ENCODE measurements at places on chromosomes 4 and X.

DNA sequence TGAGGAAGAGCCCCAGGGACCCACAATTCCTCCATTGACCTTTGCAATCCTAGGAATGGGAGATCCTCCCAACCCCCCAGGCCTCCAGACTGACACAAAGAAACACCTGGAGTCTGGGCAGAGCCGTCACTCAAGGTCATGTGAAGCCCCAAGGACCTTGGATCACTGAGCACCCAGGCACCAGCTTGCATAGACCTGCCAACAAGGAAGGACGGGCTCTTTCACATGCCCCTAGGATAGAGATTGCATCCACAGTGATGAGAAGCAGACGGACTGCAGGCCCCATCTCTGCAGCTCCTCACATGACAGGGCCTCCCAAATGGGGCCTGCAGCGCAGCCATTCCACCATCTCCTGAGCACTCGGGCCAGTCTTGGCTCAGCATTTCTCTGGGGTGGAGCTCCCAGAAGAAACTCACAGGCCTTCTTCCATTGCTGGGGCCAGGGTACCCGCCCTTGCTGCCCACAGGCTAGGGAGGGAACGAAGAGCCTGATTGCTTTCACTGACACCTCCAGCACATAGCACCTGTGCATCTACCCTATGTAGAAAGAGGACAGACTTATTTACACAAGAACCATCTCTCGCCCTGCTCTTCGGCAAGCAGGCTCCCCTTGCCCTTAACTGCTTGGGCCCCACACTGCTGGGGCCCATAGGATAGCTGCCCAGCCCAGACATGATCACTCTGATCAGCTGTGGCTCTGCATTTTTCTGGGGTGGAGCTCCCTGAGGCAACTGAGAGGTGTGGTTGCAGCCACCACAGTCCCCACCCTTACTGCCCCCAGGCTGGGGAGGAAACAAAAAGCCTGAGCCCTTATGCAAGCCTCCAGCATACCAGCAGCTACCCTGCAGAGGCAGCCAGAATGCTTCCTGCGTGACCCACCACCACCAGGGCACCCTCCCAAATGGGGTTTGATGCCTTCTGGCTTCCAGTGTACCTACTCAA, 185.7 kb upstream of the ZCCHC13 start:
- DNase-seq: no peak

DNA sequence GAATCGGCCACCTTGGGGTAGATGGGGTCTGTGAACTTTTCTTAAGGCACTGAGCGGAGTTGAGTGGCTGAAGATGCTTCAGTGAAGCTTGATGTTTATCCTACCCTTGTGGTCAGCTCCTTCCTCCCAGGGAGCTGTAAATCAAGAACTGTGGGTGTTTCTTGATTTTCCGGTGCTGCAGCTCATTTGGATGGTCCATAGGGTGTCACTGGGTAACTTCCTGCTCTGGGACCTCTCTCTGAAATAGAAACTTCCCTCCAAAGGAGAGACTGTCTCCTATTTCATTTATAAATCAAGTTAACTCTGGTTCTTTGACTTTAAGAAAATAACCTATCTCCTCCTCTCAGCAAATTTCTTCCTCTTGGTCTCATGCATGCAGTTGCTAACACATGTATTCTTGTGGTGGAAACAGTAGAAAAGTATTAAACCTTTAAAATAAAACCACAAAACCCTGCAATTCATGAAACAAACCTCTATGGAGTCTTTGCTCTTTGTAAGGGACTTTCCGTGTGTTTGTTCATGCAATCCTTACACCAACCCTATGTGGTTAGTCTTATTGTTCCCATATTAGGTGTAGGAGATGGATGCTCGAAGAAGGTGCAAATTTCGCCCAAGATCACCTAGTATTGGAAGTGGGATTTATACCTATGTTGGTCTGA, 110.3 kb downstream of the SHROOM3 start:
- no peak for DNase-seq

DNA sequence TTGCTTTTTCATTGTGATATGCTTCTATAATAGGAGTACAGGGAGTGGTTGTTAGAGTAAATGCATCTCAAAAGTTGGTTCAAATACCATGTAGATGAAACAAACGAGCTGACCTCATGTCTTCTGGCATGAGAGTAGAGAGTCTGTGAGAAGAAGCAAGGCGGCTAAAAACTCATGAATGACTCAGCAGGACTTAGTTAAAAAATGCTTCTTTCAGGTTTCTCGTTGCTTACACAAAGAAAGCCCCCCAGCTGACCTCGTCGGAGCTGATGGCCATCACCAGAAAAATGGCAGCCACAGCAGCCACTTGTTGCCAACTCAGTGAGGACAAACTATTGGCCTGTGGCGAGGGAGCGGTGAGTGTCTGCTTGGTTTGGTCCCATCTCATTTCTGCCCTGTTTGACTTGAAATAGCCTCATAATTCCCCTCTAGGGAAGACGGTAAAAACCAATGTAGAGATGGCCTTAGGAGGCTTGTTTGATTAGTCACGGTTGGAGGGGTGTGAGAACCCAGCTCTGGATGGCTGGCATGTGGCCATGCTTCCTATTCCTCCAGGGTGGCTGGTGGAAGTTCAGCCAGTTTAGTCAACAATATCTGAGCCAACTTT, 14.5 kb downstream of the AFP start:
- peak; percentile 83 for DNase-seq

DNA sequence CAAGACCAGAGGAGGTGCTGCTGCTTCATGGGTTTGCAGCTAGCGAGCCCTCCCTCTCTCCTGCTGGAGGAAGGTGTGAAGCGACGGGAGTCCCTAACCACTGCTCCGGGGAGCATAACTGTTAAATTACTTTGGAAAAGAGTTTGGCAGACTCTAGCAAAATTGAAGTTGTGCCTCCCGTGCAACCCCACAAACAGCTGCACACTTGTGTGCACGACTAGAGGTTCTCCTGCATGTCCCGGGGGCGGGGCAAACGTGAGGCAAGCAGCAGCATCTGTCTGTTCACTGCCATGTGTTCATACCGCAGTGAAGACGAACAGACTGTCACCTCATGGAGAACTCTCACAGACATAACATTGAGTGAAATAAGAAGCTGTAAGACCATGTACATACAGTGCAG, 34.5 kb downstream of the TNIP2 start:
- no peak for DNase-seq

DNA sequence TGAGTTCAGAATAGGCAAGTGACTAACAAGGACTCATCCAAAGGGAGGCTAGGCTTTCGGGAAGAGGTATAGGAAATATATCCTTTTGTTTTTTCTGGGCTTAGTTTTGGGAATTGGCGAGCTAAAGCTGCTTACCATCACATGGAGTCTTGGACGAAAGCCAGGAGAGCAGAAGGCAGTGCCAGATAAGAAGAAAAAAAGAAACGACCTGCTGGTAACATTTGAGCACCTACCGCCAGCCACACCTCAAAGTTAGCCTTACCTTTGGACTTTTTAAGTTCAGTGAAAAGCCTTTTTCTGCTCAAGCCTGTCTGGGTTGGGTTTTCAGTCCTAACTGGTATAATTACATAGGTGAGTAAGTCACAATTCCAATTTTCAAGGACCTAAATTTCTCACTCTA, 85.1 kb upstream of the LCORL start:
- DNase-seq: no peak

DNA sequence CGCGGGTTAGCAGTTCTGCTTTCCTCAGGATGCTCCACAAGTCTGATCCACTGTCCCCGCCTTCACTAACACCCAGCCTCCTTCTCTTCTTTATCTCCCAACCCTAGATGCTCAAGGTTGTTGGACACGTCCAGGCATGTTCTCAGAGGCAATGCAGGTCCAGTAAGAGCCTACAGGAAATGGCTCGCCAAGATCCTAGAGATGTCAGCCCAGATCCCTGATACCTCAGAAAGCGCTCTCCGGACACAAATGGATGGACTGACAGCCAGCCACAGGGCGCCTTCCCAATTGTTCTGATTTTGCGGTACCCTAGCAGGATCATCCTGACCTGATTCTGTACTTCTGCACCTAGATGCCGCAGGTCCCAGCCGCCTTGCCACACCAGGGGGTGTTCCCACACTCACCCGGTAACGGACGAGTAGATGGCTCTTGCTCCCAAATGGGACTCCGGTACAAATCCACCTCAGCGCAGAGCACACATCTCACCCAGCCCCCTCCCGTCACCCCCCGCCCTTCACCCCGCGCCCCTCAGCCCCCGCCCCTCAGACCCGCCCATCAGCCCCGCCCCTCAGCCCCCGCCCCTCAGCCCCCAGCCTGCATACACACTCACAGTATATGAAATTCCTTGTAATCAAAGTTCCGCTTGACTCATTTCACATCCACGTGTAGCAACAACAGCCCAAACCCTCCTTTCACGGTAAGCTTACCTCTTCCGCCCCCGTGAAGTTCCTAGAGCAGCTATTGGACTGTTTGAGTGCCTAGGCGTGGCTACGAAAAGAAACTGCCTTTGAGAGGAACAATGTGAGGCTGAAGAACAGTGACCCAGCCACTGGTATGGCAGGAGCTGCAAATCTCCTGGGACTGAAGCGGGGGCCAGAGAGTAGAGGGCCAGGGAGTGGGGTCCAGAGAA, at the start of gene EDA2R:
EDA2R (minus strand) TSS at position 488 of the 910 bp plus-strand sequence. CDS start 23,058 bp downstream, outside the sequence.
- no peak for DNase-seq

GRCh38 chr4:152591396-152591795, 55.5 kb upstream of the FBXW7 start:
- peak; percentile 67 for DNase-seq

DNA sequence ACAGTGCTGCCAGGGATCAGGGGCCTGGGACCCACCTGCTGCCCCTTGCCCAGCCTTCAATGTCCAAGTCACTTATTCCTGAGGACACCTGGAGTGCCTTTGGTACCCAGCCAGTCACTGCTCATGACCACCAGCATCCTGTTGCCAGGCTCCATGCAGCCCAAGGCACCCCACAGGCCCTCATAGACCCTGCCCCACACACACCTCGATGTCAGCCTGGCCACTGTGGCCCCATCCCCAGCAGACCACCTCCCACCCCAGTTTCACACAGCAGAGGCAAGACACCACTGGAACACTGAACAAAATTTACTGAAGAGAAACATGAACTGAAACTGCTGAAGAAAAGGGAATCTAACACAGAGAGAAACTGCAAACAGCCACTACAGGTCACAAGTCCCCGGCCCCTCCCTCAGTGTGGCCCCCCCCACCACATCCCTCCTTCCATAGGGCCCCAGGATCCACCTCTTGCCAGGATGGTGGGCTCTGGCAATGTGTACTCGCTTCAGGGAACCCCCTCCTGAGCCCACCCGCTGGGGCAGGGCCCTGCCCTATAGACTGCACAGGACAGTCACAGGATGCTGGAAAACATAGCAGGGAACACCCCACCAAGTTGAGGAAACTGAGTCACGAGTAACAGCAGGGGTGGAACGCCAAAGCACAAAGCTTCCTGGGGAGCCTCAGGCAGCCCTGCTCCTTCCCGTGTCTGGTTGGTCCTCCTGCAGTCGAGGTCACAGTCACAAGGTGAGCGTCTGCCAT, 5.2 kb downstream of the PNMA5 start:
- DNase-seq: no peak

DNA sequence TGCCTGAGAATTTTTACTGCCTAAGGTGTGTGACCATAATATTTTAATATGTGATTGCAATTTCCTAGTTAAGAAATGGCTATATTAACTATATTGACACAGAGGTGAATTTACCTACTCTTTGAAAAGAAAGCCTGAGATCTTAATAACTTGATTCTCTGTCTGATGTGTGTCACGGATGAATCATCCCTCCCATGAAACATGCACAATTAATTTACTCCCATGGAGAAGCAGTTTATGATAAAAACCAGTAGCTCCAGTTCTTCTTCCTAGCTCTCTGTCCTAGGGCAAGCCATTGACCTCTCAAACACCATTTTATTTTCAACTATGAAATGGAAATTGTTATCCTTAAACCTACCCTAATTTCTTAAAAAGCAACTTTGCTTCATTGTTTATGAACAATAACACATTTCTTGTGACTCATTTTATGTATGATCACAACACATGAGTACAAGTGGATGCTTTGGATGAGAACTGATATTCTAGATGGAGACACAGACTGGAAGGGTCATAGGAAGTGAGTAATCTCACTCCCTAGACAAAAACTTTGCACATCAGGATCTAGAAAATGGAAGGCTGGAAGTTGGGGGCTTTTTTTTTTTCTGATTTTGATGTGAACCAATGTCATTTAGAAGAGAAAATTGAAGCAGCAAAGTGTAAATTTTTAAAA, 438.3 kb downstream of the GPAT3 start:
- DNase-seq: no peak

- DNase-seq: no peak
Observed at GRCh38 chrX:40173143-40174000, 75.6 kb upstream of the BCOR start.

DNA sequence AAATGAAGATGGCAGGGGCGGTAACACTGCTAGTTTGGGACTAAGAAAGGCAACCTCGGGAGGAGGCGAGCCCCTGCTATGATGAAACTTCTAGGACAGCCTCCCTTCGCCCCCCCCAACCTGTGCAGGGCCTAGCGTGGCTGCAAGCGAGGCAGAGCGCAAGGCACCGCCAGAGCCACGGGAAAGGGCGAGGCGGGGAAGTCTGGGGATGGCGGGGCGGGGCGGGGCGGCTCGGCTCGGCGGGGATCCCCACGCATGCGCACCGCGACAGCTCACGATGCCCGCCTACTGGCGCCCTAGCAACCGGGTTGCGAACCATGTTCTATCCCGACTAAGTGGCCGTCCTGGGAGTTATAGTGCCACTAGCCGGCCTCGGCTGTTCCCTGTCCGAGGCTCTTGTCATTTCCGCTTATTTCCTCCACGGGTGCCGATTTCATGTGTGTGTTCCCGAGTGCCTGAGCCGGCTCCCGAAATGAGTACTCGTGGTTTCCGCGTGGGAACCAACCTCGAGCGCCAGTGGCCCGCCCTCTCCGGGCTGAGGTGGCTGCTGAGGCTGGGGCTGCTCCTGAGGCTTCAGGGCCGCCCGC, 28.7 kb upstream of the RBMX start:
- peak; percentile 85 for DNase-seq

DNA sequence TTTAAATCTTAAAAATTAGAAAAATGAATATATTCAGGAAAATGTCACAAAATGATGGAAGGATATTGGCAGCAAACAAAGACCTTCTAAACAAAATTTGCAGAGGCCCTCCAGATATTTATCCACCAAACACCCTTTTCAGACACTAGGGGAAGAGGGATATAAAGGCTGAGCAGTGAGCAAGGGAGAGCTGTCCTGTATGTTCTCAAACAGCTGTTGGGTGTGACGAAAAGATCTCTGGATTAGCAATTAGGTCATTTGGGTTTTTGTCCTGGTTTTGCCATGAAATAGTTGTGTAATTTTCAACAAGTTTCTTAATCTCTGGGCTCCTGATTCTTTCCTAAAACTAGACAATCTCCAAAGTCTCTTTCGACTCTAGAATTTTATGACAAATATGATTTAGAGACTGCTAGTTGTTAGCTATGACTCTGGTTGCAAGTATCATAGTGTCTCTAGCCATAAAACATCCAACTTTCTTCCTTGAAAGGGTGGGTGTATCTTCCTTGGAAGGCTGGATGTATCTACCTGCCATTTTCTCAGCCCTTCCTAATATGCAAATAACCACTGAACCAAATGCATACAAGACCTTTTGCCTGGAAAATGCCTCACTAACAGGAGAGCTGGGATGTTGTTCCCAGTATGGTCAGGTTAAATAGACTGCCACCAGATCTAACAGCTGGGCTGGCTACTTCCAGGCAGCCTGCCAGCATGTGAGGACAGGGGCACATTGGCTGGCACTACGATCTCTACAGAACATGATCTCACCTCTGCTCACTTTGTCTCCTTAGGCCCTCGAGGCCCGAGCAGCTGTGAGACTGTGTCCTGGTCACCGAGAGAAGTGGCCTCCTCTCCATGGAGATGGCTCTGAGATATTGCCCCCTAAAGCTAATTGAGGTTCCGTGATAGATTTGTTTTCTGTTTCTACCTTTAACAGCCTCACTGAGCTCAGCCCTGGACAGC, 225.5 kb upstream of the JADE1 start:
- no peak for DNase-seq

Measured in NCI-H1417 (cell line).